ENCODE measurements at places on chromosomes 2 and 18. TPM values are rescaled to one million over a fixed set of nuclear protein-coding genes. Genes with fewer than 3 reads are reported as not detected.

Gene SKOR2
- not detected for total RNA-seq

Gene CYP27C1
- not detected for total RNA-seq

Gene TRAPPC12
- total RNA-seq, result 89.4 TPM

Gene UGT1A7
- not detected for total RNA-seq

Gene COX7A2L
- 96.2 TPM for total RNA-seq

Gene TMX3
- total RNA-seq, result 38.9 TPM

Gene CMPK2
- 4.2 TPM for total RNA-seq

Gene NDUFS1
- 74.1 TPM for total RNA-seq

Gene ACVR1C
- 0.73 TPM for total RNA-seq

Gene RESP18
- total RNA-seq, result not detected

Gene NEU4
- 0.65 TPM for total RNA-seq

Gene C2orf92
- total RNA-seq, result 4.0 TPM

Gene APOB
- total RNA-seq, result 0.82 TPM

Gene NBEAL1
- total RNA-seq, result 5.1 TPM

Gene LRATD1
- not detected for total RNA-seq

Gene HJURP
- total RNA-seq, result 5.8 TPM

Gene ERBB4
- not detected for total RNA-seq

Gene PLB1
- total RNA-seq, result not detected

Gene CD207
- total RNA-seq, result not detected
